ENCODE measurements at places on chromosomes 4 and X.

DNA sequence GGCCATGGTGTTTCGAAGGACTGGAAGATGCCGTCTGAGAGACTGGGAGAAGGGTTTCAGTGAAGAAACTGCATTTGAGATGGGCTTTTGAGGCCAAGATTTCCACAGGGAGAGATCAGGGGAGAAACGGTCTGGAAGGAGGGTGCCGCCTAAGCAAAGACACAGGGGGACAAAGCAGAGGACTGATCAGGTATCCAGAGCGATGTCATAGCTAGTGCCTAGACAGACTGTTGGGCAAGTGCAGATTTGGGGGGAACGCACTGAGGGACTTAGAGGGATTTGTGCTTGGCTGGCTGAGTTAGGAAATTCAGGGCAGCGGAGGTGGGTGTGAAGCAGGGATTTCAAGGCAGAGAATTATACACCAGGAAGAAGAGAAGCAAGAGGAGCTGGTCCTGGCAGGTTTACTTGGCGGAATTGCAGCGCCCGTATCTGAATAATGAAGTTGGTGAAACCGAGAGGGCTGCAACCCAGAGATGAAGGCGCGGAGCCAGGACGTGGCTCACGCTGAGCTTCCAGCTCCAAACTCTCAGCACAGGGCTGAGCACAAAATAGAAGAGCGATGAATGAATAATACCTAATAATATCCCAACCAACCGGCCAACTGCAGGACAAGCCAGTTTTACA lies 106.9 kb downstream of the MAML3 start:
- no peak for DNase-seq

DNA sequence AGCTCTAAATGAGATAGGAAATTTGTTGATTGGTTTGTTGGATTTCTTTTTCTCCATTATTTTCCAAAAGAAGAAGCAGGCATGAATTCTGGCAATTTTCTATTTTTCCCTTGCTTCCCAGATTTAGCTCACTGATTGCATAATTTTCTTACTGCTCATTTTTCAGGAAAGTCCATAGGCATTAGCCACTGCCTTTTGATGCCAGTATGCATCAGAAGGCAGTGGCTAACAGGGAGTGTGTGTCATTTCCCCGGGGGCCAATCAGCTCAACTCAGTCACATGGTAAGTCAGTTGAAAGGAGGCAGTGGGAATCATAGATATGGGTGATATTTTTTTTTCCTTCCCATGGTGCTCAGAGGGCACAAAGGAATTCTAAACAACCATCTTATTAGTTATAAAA lies 156.7 kb downstream of the TRIML1 start:
- no peak for DNase-seq

DNA sequence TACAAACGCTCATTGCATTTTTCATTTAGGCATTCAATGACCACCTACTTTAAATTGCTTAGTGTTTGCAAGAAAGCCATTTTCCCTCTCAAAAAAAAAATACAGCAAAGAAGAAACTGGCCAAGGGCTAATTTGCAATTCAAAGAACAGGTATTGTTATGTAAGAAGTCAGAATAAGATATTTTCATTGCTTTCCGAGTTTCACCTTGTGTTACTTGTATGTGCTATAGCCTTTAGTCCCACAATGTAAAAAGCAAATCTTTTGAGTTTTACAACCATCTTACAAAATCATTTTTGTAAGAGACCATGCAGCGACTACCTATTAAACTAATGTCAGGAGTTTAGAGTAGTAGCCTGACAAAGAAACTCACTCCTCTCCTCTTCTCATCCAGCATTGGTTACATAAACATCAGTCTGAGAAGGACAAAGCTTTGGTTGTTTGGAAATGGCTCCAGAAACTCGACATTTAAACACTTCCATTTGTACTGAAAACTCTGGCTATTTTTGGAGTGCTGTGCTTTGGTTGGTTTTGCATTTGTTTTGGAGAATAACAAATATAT lies 15.3 kb downstream of the TENM3 start:
- no peak for DNase-seq

GRCh38 chr4:47032405-47033106 lies 1.2 kb downstream of the GABRB1 start:
- DNase-seq, result peak; percentile 73

DNA sequence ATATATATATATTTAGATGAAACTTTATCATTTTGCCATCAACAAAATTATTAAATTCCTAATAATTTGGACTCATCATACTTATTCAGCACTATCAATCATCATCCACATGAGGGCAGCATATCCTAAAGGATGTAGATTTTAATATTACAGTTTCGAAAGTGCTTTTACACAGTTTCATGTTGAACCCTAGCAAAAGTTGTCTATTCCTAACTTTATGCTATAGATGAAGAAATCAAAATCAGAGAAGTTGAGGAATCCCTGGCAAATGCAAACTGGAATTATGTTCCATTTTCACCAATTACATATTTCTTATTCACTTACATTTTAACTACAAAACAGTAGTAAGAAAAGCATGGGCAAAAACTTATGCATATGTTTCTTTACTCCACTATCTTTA lies 36.6 kb upstream of the UGT2A1 start:
- no peak for DNase-seq

DNA sequence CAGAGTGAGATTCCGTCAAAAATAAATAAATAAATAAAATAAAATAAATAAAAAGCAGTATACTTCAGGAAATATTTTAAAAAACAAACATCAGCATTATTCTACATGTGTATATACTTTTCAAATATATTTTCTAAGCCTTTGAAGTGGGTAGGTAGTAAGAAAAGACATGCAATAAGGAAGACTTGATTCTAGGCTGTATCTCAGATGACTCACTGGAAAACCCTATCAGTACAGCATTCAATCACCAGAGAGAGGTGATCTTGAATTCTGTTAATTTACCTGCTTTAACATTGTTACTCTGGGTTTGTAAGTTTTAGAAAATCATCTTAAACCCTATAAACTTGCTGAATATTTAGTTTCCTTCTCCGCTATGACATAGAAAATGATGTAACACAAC lies 106.6 kb upstream of the NAP1L5 start:
- no peak for DNase-seq

DNA sequence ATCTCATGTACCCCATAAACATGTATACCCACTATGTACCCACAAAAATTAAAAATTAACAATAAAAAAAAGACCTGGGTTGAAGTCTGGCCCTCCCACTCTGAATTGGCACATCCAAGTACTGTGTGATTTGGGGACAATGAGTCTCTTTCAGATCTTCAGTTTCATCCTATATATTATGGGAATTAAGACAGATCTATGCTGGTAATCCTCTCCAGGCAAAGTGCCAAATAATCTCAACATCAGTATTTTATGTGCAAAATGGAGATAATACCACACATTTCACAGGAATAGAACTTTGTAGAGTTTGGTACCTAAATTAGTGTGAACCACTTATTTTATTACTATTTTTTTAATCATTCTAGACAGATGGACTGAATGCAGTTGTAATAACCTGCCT lies 11.0 kb upstream of the SCD5 start:
- no peak for DNase-seq

DNA sequence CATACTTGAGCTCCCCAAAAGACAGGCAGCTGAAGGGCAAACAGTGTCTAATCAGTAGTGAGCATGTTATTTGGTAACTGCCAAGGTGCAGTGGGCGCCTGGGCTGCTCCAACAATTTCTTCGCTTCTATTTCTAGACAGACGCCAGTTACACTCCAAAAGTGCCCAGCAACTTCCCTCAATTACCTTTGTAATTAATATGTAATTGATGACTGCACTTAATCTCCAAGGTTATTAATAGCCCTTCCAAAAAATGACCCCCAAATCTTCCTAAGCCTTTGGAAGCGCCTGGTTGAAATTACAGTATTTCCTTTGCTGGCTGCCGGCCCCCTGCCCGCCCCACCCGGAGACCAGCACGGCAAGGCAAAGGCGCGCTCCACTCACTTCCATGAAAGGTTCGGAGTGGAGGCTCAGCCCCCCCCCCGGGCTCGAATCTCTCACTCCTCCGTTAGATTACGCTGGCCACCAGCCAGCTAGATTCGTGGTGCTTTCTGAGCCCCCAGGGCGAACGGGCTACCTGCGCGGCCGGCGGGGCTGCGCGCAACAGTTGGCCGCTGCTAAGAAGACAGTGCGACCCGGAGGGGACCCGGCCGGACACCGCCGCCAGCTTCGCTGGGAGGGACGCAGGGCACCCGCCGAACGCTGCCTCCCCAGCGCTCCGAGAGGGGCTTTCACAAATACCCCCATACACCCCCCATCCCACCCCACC lies 1.9 kb downstream of the GPC4 start:
- DNase-seq, result no peak

DNA sequence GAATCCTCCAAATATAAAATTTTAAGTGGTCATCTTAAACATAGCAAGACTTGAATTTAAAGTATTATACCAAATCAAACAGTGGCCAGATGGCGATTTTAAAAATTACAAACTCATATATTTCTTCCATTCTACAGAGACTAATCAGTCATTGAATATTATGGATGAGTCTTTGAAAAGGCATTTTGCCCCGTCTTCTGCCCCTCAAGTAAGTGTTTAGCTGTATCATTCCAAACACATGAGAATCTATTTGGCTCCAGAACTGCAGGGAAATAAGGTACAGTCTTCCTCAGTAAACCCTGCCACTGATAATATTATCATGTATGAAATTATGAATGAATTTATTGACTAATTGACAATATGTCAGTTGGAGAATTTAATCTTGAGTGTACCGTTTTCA lies 191.0 kb downstream of the SLC7A11 start:
- no peak for DNase-seq

- DNase-seq, result no peak
Measured at GRCh38 chrX:154090731-154091130, 6.8 kb downstream of the MECP2 start.

DNA sequence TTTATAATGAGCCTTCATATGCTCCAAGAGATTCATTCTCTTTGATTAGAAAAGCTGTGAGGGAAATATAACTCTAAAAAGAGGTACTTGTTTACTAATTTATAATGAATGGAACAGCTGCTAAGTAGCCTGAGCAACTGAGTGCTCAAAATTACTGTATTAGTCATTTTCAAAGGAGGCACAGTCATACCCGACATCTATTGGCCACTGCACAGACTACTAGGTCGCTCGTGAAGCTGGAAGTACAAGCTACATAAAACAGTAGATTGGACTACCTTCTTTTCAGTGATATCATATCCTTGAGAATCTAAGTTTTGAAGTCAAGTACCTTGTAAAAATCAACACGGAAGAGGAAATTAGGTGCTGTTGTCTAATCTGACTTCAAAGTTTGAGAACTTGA lies 52.0 kb upstream of the GLRB start:
- no peak for DNase-seq

DNA sequence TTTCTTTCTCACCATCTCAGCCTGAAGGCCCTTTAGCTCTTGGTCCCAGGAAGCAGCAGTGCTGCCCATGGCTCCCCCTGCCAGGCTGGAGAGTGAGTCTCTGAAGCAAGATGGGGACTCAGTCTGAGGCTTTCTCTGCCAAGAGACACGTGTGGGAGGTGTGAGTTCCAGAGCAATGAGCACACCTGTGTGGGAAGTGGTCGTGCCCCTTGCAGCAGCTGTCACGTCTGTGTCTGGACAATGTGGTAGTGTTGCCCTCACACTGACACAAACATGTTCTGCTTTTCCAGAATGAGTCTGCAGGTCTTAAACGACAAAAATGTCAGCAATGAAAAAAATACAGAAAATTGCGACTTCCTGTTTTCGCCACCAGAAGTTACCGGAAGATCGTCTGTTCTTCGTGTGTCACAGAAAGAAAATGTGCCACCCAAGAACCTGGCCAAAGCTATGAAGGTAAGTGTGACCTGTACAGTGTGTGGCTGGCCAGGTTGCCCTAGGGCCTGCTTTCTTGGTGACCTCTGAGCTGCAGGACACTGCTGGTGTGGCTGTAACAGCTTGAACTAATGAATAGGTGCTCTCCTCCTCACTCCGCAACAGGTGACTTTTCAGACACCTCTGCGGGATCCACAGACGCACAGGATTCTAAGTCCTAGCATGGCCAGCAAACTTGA lies 1.9 kb downstream of the TACC3 start:
- DNase-seq, result peak; percentile 79

DNA sequence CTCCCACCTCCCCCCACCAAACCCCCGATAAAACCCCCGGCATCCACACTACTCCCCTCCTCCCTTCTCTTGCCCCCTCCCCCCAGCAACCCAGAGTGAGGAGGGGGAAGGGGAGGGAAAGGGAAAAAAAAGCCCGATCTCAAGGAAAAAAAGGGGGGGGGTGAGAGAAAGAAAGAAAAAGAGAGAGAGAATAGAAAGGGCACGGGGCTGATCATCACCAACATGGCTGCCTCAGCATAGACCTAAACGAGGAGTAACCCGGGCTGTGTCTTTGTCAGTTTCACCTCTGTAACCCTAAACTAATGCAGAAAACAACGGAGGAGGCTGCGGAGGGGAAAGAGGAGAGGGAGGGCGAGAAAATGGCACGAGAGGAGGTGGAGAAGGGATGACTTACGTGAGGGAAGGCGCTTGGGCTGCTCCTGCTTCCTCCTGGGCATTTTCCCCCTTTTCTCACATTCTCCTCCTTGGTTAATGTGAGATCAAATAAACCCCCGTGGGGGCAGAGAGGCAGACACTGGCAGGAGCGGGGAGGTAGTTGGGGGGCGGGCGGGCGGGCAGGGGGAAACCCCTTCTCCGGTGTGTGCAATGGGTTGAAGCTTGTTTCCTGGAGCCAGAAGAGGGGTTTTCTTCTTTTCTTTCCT lies 532 bp downstream of the ZNF827 start:
- peak; percentile 65 for DNase-seq

DNA sequence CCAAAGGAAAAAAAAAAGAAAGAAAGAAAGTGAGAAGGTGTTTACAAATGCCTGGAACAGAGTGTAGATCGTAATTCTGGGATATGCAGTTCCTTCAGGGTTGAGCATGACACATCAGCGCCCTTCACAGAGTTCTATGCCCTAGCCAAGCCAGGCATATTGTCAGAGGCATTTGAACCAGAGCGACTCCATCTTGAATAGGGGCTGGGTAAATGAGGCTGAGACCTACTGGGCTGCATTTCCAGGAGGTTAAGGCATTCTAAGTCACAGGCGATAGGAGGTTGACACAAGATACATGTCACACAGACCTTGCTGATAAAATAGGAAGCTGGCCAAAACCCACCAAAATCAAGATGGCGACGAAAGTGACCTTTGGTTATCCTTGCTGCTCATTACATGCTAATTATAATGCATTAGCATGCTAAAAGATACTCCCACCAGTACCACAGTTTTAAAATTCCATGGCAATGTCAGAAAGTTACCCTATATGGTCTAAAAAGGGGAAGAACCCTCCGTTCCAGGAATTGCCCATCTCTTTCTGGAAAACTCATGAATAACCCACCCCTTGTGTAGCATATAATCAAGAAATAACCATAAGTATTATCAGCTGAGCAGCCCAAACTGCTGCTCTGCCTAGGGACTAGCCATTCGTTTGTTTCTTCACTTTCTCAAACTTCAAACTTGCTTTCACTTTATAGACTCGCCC lies 23.5 kb upstream of the LRBA start:
- DNase-seq, result no peak

- DNase-seq, result no peak
Measured at GRCh38 chr4:121842862-121843261, 19.2 kb upstream of the CCNA2 start.

- no peak for DNase-seq
Measured at GRCh38 chr4:93302310-93302709, 526.2 kb upstream of the ATOH1 start.

- no peak for DNase-seq
Measured at GRCh38 chr4:182337366-182337765, 94.2 kb downstream of the TENM3 start.
